Fibroblast of upper back skin (primary cell): ENCODE measurements at places on chromosomes 13 and 19.

DNA sequence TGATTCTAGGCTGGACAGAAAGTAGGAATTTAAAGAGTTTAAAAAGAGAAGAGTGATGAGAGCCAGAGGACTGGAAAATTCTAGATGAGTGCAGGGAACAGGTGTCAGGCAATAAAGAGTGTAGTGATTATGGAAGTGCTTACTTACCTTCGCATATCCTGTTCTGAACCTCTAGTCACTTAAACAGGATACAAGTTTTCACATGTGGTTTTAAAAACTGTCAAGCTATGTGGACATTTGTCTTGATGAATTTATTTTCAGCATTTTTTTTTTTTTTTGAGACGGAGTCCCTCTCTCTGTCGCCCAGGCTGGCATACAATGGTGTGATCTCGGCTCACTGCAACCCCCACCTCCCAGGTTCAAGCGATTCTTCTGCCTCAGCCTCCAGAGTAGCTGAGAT, 34.3 kb upstream of the IL17D start:
- DNase-seq: no peak

DNA sequence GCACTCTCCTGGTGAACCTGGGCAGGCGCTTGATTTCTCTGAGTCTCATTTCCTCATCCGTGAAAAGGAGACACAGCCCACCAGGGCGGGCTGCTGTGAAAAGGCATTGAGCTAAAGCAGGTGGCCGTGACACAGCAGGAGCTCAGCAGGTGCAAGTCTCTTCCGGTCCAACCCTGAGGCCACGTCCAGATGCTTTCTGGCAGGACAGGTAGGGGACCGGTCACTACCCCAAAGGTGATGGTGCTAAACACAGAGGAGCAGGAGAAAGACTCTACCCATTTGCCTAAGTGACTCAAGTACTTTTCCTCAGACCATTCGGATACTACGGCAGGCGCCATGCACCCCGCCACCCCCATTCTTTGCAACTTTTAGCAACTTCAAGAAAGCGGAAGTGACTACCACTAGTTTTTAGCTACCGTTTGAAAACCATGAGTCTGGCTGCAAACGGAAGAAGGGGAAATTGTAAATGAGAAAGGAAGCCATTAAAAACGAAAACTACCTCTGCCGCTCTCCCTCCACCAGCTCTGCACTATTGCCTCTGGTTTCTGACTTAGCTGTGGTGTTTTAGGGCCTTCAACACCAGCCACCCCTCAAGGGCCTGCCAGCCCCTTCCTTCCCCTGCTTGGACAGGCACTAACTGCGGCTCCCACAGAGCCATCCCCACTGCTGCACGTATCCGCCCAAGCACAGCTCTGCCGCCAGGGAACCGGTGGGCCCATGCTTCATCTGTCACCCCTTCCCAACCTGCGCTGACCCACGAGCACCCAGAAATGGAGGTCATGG, 4.8 kb downstream of the PPP6R1 start:
- no peak for DNase-seq

DNA sequence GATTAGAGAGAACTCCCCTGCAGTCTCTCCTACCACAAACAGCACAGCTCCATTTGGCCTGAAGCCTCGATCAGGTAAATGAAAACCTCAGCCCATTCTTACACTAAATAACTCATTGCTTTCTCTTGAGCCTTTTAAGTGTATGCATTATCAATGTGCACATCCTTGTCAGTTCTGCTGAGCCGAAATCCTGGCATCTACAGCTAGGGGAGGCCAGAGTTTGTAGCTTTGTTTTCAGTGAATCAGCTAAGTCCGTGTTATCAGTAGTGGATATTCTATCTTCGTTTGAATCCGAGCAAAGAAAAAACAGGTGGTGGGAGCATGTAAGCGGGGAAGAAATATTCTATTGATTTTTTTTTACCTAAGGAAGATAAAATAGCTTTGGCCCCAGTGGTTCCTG, 84.4 kb downstream of the ESD start:
- no peak for DNase-seq

DNA sequence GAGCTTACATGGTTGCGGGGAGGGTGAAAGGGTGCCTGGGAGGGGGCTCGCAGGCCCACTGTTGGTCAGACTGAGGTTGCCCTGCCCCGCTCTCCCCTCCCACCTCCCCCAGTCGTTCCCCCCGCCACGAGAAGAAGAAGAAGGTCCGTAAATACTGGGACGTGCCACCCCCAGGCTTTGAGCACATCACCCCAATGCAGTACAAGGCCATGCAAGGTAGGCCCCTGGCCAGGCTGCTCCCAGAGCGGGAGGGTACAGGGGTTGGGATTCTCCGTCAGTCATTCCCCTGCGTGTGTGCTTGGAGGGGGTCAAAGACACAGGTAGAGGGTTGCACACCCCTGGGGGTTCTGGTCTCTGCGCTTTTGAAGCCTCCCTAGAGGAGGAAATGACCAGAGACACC, 5.6 kb downstream of the U2AF2 start:
- DNase-seq: no peak

GRCh38 chr13:54687173-54687572, 1658.6 kb downstream of the OLFM4 start:
- no peak for DNase-seq

DNA sequence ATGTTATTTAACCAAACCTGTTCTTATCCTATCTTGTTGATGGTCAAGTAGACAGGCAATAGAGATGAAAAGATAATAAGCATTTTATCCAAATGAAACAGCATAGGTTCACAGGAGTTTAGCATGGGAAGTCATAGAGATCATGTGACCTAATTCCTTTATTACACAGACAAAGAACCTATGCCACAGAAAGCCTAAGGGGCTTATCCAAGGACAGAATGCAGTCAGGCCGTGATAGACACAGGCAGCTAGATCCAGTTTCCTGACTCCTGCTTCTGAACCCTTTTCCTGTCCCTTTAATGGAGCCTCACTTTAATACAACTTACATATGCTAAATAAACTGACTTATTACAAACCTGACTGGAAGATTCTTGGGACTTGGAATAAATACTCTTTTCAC, 532.1 kb downstream of the IRS2 start:
- no peak for DNase-seq
